Stimulated activated CD8-positive, alpha-beta memory T cell treated with anti-CD3 and anti-CD28 coated beads, Interleukin-4, amount 100 ng/mL, for 1 hour (primary cell): ENCODE measurements at places on chromosomes 1 and 21.

DNA sequence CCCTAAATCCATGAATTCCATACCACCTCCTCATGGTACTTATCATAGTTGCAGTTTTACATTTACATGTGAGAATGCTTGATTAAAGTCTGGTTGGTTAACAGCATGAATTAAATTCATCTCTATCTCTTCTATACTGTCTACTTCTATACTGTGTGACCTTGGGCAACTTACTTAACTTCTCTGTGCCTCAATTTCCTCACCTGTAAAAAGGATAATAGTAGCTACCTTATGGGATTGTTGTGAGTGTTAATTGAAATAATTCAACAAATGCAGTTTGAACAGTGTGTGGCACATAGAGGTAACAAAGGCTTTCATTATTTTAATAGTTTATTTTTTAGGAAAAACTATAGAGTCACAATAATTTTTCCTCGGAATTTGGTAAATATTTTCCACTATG lies 231.3 kb downstream of the RRAGC start:
- no peak for DNase-seq

- no peak for DNase-seq
Measured at GRCh38 chr1:58812468-58812867, 28.6 kb upstream of the JUN start.

- DNase-seq = no peak
Measured at GRCh38 chr1:30877205-30877912, 31.2 kb downstream of the SDC3 start.

GRCh38 chr1:3577300-3577699 lies 34.0 kb downstream of the MEGF6 start:
- no peak for DNase-seq
